NCI-H1092 treated with DMSO at 0.1 percent for 48 hours (cell line): ENCODE measurements at places on chromosomes 7 and 10.
A peak's percentile ranks its signal among the peaks of the same experiment; 100 is the strongest.

- DNase-seq: peak; percentile 13
Observed at GRCh38 chr7:45031829-45032228, 31.8 kb downstream of the CCM2 start.

DNA sequence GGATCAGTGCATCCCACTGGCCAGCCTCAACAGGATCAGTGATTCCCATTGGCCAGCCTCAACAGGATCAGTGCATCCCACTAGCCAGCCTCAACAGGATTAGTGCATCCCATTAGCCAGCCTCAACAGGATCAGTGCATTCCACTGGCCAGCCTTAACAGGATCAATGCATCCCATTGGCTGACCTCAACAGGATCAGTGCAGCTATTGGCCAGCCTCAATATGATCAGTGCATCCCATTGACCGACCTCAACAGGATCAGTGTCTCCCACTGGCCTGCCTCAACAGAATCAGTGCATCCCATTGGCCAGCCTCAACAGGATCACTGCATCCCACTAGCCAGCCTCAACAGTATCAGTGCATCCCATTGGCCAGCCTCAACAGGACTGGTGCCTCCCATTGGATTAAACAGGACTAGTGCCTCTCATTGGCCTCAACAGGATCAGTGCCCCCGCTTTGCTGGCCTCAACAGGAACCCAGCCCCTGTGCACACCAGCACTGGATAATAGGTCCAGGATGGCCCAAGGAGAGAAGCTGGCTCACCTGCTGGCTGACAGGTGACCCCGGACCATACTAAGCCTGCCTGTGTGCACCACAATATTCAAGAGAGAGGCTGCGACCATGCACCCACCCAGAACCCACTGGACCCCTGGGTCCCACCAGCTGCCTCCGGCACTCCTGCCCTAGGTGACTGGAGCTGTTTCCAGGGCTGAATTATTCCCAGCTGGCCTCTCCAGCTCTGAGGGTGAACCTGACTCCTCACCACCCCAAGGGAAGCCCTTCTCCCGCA is 59.9 kb downstream of the PDGFA start:
- DNase-seq: no peak

DNA sequence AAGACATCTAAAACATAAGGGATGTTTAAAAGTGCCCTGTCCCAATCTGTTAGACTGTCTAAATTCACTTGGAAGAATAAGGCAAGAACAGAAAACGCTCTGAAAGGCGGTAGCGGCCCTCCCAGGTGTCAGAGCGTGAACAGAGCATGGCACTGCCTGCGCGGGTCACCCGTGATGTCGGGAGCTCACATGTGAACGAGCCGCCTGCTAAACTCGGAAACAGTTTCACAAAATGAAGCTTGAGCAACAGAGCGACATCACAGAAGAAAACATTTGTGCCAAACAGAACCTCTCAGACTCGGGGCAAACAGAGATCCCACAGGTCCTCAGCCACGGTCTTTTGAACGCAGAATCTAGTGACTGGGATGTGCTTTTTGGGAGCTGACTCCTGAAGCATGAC is 12.8 kb downstream of the BRI3 start:
- DNase-seq: no peak

DNA sequence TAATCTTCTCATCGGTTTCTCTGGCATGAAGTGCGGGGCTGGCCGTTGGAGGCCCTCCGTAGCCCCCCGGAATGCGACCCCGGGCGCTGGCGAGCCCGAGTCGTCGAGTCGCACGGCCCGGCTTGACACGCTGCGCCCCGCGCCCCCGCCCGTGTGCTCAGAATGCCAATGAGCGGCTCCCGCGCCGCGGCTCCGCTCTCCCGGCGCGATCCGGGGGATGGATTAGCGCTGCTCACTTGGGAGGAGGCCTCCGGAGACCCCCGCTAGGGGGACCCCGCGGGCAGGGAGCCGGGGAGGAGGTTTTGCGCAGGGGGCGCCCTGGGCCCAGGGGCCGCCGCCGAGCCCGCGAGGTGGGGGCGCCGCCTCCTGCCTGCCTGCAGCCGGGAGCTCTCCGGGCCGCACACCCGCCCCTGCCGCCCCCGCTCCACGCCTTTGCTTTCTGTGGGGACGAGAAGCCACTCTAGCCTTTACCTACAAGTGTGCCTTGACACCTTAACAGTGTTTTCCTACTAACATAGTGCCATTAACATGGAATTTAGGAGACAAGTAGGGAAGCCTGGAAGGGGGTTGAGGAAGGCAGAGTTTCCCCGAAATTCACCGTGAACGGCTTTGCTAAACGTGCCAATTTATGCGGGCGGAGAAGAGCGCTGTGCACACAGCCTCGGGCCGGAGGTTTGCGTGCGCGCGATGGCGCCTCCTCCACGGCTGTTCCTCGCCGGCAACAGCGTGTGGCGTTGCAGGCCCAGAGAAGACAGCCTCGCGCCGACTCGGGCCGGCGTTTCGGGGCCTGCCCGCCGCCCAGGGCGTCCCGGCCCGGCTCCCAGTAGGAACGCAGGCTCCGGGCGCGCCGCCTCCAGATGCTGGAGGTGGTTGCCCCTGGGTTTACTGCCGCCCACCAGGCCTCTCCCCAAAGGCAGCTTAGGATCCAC is 7.1 kb downstream of the SHH start:
- peak; percentile 68 for DNase-seq

DNA sequence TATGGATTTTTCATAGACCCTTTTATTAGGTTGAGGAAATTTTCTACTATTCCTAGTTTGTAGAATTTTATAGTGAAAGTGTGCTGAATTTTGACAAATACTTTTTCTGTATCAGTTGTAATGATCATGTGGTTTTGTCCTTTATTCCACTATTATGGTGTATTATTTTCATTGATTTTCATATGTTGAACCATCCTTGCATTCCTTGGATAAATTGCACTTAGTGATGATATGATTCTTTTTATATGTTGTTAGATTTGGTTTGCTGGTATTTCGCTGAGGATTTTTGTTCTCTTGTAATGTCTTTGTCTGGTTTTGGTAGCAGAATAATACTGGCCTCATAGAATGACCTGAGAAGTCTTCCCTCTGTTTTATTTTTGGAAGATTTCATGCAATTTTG is 140.6 kb upstream of the CDK6 start:
- DNase-seq: no peak

DNA sequence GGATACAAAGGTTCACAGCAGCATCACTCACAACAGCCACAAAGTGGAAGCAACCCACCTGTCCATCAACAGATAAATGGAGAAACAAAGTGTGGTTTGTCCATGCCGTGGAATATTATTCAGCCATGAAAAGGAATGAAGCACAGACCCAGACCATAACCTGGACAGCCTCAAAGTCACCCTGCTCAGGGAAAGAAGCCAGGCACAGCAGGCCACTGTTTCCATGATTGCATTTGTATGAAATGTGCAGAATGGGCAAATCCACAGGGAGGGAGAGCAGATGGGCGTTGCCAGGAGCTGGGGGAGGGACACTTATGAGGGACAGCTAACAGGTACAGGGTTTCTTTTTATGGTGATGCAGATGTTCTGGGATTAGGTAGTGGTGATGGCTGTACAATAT is 30.3 kb downstream of the FOXL3 start:
- DNase-seq: no peak

- no peak for DNase-seq
Observed at GRCh38 chr10:102654566-102654965, 10.3 kb downstream of the TRIM8 start.

GRCh38 chr10:110944792-110945396 is 25.5 kb downstream of the SHOC2 start:
- no peak for DNase-seq
